NCI-H748 treated with DMSO at 0.1 percent for 48 hours (cell line): ENCODE measurements at places on chromosomes 6 and 20.

GRCh38 chr20:19893356-19893755 lies 123.8 kb upstream of the NAA20 start:
- no peak for DNase-seq

DNA sequence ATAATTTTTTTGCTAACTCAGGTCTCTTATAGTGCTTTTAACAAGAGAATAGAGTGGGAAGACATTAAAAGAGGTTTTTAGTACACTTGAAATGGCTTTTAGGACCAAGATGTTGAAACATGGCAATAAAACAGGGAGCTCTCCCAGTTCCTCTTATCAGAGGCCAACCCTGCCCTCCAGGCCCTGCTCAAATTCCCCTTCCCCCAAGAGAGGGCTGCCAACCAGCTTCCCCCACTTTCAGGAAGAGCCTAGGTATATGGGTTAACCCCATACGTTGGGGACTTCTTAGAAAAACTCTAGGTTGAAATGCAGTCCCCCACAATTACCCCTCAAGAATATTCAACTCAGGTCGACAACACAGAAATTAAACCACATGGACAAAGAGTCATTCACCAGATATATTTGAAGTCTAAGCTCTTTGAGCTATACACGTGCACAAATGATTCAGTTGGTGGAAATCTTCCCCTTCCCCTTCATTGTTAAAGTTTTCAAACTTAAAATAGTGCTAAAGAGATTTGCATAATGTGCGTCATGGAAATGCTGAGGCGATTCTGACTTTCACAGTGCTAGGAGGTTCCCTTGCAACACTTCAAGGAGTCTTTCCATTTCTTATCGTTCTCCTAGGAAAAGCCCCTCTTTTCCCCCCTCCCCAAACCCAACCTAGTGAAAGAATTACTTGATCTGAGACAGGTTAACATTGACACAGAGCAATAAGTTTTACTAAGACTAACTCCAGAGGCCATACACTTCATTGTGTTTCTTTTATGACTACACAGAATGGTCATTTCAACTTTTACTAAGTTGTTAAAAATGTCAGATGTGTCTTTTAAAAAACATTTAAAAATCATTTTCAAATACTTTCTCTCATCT lies 49.8 kb upstream of the ENPP5 start:
- DNase-seq, result no peak

GRCh38 chr20:63158845-63159244 lies 57.1 kb downstream of the YTHDF1 start:
- DNase-seq, result no peak

DNA sequence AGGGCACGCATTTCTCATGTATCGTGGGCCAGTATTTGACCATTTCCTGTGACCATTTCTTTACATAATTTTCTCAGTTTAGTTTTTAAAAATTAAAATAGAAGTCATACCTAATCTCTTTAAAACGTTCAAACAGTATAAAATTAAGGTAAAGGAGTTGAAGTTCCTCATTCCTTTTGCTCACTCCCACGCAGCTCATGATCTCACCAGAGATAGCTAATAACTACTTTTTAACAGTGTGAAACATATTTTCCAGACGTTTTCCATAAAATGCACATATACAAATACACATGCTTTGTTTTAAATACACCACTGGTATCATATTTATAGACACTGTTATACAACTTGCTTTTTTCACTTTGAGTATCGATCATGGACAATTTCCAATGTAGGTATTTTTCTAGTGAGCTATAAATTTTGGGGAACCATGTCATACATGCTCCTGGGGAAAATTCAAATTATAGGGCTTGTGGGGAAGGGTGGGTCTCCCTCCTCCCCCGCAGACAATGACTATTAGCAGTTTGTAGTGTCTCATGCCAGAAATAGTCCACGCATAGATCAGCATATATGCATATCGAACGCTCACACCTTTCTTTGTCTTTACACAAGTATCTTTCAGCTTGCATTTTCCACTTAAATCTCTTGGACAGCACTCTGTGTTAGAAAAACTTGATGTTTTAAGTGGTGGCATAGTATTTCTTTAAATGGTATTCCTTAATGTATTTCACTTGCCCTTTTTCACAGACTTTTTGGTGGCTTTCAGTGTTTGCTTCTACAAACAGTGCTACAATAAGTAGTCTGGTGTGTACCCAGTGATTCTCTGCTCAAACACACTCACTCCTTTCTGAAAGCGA lies 145.5 kb upstream of the ZNF217 start:
- no peak for DNase-seq

DNA sequence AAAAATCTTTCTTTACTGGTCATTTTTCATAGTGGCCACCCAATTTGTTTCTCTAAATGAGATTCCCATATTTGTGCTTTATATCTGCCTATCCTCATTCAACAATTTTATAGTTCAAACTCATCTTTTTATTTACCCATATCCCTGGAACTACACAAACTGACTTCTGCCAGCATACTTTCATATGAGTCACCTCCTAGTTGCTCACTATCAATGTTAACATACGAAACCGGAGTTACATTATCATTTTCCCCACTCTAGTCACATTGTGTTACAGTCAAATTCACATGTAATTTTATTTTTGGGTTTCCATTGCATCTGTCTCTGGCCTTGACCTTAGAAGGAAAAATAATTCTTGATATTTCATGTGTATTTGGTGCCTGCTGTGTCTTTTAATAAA lies 499.4 kb downstream of the MAFB start:
- no peak for DNase-seq

DNA sequence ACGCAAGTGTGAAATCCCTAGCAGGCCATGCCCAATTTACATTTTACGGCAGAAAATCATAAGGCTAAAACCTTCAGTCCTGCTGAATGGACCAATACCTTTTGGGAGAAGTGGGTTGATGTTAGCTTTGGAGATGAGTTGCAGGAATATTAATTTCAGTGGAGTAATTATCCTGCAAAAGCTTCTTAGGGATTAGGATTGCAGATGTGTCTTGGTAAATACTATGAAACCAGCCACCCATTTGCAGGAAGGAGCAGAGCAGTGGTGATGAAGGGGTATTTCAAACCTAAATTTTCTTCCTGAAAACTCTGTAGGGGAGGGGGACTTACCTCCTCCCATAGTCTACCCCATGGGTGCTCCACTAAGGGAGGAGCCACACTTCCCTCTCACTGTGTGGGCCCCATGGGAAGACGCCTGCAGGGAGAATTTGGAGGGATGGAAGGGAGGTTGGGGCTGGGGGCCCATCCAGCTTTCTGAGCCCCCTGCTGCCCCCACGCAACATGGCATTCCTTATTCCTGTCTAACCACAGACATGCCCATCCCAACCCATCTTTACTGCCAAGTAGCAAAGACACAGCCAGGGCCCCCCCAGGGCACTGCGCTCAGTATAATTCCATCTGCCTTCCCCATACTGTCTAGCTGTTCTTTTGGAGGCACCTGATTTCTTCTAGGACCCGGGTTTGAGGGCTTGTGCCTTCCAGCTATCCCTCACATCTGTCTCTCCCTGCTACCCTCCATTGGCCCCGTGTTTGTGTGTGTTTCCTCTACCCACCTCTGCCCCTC lies 14.6 kb upstream of the UQCC2 start:
- no peak for DNase-seq

DNA sequence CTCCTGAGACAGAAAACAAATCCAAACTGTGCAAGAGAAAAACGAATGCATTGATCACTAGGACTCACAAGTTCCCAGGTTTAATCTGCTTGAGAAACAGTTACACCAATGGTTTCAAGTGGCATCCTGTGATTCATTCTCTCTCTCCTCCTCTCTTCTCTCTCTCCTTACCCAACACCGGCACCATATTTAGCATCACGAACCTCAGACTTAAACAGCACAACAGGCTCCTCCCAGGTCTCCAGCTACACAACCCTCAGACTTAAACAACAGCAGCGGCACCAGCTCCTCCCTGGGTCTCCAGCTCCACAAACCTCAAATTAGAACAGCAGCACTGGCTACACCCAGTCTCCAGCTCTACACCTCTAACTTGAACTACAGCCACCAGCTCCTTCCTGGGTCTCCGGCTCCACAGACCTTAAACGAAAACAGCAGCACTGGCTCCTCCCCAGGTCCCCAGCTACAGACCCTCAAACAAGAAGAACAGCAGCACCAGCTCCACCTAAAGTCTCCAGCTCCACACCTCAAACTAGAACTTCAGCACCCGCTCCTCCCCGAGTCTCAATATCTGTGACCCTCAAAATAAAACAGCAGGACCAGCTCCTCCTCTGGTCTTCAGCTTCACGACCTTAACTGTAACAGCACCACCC lies 355.9 kb downstream of the PREX1 start:
- no peak for DNase-seq

DNA sequence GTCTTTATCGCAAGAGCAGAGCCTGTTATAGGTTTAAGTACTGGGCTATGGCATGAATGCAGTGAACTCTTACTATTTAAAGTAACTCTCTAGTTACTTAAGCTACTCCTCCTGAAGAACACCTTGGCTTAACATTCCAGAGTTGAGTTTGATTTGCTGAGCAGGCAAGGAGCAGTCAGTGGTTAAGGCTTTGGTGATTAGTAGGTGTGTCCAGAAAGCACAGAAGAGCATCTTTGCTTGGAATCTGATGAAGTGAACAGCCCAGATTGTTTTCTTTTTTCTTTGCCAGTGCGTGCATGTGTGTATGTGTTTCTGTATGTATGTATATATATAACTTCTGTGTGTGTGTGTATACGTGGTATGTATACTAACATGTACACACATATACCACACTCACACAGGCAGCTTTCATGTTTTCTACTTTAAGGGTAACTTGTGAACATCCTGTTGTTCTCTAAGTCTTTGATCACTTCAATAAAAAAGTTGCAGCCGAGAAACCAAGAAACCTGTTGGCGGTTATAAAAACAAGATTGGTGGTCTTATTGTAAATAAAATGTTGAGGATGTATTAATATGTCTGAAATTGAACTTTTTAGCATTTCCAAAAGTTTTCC lies 56.2 kb upstream of the TULP4 start:
- DNase-seq, result no peak

GRCh38 chr20:46339037-46339436 lies 30.7 kb upstream of the CDH22 start:
- DNase-seq, result no peak

- no peak for DNase-seq
Measured at GRCh38 chr20:17969884-17970409, 1.1 kb downstream of the MGME1 start.

DNA sequence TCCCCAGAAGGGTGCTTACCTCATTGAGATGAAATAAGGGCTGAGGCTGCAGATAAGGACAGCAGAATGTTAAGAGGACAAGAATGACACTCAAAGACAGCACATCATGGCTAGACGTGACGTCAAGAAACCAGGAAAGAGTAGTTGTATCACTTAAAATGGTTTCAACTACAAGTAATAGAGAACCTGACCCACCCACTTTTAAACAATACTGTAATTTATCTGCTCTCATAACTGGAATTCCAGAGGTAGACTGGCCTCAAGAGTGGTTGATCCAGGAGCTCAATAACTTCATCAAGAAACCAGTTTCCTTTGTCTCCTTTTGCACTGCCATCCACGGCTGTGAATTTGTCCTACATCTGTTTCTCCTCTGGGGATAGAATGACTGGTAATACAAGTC lies 187.1 kb downstream of the EYA4 start:
- no peak for DNase-seq

DNA sequence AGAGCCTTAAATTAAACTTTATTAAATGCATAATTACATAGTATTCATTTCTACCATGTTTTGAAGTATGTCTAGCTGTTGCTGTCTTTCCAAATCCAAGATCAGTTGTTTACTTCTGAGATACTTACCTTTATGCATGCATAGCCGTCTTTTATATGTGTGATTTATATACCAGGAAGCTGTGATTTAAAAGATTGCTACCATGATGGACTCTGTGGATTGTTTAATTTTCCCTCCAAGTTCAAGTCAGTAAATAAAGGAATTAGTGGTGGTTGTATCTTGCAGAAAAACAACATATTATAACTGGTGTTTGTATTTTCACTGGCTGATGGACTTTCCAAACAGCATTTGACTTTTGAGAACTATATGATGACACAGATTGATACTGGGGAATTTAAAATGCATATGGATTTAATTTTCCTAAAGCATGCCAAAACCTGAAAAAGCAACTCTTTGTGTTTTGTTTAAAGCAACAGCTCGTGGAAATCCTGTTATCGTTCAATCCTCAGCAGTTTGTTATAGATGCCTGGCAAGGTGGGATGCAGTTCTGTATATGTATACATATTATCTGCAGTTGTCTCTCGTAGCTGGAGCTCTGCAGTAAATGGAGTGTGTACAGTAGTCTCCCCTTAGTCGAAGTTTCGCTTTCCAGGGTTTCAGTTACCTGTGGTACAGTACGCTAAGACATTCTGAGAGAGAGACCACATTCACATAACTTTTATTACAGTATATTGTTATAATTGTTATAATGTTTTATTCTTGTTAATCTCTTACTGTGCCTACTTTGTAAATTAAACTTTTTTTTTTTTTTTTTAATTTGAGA lies 77.1 kb downstream of the CBFA2T2 start:
- DNase-seq, result peak; percentile 26

- DNase-seq, result no peak
Measured at GRCh38 chr6:145823328-145823944, 8.8 kb upstream of the FBXO30 start.

DNA sequence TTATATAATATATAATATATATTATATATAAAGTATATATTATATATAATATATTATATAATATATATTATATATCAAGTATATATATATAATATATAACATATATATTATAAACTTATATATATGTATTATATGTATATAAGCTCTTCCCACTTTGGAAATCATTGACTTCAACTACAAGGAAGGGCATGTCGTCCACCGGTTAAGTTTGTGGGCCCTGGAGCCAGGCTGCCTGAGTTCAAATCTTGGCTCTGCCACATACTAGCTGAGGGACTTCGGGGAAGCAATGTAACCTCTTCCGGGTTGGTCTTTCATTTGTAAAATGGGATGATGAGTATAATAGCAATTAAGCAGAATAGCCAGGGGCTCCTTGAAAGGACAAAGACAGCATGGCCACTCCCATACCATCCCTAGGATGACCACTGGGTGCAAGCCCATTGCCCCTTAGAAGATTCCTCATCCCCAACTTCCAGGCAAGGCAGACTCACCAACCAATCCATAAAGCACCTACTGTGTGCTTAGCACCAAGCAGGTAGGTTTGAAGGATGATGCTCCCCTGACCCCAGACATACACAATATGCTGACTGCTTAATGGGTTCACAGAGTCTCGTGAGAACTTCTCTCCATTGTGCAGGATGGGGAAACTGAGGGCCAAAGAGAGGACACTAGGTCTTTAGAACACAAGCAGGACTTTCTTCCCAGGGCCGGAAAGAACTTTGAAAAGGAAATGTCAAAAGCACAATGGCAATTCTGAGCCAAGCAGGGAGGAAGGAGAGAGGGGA lies 163.2 kb downstream of the MRPL14 start:
- DNase-seq, result no peak

DNA sequence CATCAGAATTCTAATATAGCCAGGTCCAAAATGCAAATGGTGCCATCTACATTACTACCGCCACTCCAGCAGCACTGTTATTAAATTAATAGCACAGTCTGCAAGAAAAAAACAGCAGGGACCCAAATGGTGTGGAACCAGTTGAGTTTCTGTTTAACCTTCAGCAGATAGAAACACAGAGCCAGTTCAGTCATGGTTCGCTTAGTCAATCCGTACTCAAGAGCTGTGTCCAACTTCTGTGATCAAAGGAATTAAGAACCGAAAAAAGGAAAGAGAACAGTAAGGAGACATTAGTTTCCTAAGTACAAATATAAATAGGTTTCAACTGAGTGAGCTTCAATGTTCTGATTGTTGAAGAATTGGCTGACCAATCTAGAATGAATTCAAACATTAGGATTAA lies 107.7 kb downstream of the TRDN start:
- DNase-seq, result no peak
